ENCODE measurements at places on chromosomes 12 and 14.

DNA sequence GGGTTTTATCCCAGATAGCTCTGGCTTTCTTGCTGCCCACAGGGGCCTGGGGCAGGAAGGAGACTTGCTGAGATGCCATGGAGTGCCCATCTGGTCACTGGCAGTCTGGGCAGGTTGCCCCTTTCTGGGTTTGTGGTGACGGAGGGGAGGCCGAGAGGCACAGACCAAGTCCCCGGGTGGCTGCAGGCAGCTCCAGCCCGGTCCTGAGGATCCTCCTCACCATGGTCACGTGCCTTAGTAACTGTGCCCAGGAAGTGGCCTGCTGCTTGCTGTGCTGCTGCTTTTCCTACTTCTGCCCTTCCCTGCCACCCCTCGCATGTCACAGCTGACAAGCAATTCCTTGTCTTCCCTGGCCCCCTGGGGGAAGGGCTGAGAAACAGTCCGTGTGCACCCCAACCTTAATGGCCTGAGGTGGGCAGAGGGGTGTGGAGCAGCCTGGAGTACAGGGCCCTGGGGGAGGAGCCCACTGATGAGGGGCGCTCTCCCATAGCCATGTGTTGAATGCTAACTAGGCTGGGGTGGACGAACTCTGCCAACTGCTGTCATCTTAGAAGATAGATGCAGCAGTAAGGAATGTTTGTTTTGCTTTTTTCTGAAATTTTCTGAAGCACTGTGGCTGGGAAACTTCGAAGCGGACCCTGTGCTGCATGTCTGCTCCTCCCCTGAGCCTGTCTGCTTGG, 54.9 kb upstream of the SRSF5 start:
- no peak for DNase-seq

GRCh38 chr14:46368275-46368674, 283.3 kb downstream of the RPL10L start:
- no peak for DNase-seq

DNA sequence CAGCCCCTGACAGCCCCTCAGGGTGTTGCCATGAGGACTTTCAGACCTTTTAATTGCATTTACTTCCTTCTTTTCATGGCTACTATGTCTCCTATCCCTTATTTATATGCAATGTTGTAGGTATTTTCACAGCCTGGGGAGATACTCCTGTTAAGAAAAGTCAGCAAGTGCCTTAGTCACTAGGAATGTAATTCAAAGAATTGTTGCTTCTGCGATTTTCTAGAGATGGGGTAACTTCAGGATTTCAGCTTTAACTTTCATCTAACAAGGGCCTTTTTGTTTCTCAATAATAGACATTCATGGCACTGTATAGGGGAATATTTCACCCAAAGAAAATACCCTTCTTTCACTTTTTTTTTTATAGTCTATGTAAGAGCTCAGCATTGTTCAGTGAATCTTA, 533.3 kb upstream of the MIS18BP1 start:
- no peak for DNase-seq

DNA sequence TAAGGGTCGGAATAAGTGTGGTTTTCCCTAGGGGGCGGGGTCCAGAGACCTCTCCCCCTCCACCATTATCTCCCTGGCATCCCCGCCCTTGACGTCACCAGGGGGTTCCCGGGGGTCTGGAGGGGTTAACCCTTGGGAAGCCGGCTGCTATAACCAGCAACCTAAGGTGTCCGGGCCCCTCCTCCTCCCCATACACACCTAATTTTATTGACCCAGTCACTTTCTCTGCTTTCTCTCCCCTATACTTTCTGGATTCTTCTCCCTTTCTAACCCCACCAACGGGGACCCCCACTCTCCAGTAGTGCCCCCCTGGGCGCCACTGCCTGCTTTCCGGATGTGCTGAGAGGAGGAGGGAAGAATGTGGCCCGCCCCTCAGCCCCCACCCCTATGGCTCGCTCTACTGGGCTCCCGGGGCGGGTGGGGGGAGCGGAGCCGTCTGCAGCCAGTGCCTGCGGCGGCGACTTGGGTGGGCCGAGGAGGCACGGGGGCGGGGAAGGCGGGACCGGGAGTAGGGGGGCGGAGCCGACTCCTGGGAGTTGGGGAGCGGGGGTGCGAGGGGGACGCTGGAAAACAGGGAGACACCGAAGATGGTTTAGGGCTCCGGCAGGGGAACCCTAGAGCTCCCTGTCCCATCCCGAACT, 1.8 kb downstream of the GLI1 start:
- DNase-seq, result peak; percentile 37

DNA sequence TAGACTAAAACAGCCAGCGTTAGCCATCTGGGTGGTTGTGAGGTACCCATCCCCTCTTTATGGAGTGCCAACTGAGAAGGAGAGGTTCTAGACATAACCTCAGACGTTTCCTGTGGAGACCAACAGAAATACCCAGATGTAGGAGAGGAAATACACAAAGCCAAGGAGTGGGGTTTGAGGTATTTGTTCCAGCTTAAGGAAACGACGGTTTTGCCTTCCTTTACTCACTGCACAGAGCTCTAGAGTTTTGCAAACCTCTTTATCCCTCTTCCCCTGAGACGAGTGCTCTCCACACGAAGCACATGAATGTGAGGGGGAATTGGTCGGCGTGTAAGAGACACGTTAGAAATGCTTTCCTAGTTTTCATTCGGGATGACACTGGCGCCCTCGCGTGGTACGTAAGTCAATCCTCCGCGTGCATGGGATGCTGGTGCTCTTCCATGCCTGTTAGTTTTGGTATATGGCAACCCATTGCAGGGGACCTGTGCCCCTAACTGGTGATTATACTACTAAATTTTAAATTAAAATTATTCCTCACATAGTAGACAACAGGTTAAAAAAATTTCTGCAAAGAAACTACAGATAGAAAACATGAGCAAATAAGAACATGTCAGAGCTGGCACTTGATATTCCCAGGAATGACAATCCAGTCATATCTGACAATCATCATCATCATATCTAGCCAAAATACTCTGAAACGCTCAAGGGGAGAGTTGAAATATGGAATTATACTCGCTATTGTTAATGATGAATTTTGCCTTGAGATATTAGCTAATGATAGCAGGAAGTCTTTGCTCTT, 121.7 kb downstream of the PPM1H start:
- peak; percentile 81 for DNase-seq

DNA sequence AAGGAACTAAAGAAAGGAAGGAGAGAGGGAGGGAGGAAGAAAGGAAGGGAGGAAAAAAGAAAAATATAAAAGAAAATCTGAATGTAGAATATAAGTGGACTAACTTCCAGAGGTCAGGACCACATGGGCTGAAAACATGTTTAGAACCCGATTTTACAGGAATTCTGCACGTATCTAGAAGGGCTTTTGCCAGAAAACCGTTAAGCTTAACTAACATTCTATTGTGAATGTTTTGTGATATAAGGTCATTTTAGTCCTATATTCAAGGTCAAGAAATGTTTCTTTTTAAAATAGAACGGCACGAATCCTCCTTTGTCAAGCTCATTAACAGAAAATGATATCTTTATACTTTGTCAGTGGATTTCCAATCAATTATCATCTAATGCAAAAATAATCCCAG, 13.1 kb downstream of the PTCSC3 start:
- DNase-seq, result no peak

DNA sequence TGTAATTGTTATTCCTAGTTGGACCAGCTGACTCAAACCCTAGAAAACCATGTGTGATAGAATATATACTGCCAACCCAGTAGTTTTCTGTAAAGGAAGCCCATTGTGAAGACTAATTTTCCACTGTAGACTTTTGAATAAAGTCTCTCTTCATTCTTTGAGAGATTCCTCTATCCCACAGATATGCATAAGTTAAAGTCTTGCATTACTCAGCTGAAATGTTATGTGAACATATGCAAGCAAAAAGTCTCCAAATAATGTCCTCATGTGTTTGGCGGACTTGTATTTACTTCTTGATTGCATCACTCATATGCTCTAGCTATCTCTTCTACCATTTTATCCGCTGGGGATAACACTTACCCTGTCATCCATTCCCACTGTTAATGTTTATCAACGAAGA, 35.1 kb upstream of the OTOGL start:
- DNase-seq, result peak; percentile 26

DNA sequence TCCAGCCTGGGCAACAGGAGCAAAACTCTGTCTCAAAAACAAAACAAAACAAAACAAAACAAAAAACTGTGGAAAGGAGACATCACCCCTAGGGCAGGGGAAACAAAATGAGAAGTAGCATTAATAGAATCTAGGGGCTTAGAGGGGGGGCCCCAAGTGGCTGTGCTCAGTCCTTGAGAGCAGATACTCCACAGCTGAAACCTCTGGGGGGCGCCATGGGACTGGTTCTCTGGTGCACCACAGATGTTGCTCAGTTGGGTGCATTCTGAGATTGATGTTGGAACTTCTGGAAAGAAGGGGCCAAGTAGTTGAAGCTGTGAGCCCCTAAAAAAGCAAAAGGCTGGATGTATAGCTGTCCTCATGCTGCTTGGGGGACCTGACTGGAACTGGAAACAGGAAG, 11.8 kb upstream of the SYNE2 start:
- DNase-seq, result no peak

GRCh38 chr12:15575671-15576541, 213.3 kb downstream of the EPS8 start:
- DNase-seq, result no peak

GRCh38 chr12:104002686-104003085, 37.0 kb downstream of the TDG start:
- no peak for DNase-seq

- no peak for DNase-seq
These were observed 168.1 kb downstream of the SNAPC1 start for GRCh38 chr14:61930101-61930857.

DNA sequence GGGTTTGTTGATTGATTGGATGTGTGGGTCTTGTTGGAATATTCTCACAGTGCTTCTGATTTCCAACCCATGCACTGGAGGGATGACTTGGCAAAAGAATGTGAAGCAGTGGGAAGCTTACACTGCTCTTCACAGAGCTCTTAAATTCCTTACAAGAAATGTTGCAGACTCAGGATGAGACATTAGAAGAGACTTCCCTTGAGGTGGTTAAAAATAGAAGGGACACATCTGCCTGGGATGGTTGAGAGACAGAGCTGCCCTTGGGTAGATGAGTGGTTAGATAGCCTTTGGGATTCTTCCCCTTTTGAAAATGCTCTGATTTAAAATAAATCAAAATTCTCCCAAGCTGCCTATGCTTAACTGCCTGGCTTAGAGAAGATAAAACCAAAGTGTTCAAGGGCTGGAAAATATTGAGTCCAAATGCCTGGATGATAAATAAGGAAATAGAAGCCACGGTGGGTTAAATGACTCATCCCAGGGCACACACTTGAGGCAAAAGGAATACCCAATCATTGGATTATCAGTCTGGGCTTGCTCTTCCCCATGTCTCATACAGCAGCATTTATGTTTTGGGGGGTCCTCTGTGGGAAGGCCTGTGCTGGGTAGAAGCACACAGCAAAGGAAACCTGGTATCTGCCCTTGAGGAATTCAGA, 264.3 kb downstream of the AKAP6 start:
- peak; percentile 56 for DNase-seq

GRCh38 chr12:38691164-38691563, 214.2 kb downstream of the CPNE8 start:
- DNase-seq, result no peak

DNA sequence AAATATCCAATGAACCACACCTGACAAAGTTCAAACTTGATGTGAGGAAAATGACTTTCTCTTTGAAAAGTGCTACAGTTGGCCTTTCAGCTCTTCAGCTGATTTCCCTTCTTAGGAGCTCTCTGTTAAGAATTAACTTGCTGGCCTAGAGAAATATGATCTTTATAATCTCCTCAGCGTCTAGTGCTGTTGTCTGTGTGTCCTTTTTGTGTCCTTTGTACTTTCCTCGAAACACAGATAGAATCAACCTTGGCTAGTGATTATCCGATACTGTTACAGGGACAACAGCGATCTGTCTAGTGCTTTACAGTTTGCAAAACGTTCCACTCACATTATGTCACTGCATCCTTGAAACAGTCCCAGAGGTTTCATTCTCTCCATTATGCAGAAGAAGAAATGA, 162.8 kb upstream of the RMST start:
- no peak for DNase-seq

DNA sequence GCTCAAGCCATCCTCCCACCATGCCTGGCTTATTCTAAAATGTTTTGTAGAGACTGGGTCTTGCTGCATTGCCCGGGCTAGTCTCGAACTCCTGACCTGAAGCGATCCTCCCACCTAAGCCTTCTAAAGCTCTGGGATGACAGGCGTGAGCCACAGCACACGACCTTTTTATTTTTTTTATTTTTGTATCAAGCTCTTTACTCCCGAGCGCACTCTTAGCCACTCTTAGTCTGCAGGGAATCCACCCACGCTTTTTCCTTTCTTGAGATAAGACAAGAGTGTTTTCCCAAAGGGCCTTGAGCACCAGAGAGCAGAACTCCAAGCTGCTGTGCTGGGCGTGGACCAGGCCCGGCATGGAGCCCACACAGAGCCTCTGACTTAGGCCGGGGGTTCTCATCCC, 23.4 kb downstream of the MAP1LC3B2 start:
- DNase-seq, result peak; percentile 90

DNA sequence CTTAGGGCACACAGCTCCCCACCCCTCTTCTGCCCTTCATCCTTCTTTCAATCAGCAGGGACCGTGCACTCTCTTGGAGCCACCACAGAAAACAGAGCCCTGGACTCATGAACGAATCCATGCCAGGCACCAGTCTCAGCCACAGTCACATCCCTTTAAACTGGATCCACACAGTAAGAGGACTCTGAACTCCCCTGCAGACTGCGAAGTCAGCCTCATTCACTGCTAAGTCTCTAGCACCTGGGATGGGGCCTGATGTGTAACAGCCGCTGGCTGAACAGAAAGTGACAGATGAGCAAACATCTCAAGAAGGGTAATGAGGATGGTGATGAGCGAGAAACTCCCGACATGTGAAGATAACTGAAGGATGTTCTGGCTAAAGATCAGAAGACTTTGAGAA, 45.8 kb upstream of the IQSEC3 start:
- no peak for DNase-seq

DNA sequence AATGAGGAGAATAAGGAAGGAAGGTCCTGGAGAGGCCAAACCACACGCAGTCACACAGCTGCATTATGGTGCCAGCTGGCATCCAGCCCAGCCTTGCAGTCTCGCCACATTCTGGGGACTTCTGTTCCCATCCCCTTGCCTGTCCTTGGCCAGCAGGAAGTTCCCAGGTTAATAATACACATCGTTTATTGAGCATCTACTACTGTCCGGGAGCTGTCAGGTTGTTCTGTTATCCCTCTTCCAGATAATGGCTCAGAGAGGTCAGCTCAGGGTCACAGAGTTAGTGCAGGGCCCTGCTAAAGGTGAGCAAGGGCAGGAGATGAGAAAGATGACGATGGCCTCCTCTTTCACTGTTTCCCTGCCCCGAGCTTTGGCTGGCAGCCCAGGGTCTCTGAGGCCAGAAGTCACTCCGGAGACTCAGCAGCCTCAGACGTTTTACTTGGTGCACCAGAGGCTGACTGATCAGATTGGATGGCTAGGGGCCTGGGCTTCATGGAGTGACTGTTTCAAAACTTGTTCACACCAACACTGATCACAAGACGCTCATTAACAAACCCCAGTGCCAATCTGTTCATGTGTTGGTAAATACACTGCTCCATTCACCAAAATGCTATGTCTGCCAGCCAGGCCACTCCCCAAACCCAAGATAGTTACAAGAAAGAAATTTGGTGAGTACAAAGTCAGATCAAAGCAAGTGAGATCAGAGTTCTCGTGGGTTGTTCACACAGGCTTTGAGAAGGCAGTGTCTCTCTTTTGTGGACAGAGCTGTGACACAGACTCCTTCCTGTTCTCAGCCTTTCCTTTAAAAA, 79.2 kb downstream of the B4GALNT3 start:
- DNase-seq, result peak; percentile 59
